Nucleus accumbens (tissue), 56 donors: ENCODE measurements at places on chromosomes 12 and 14.

GRCh38 chr14:39393289-39393688 lies 38.9 kb downstream of the FBXO33 start:
- no peak for DNase-seq

DNA sequence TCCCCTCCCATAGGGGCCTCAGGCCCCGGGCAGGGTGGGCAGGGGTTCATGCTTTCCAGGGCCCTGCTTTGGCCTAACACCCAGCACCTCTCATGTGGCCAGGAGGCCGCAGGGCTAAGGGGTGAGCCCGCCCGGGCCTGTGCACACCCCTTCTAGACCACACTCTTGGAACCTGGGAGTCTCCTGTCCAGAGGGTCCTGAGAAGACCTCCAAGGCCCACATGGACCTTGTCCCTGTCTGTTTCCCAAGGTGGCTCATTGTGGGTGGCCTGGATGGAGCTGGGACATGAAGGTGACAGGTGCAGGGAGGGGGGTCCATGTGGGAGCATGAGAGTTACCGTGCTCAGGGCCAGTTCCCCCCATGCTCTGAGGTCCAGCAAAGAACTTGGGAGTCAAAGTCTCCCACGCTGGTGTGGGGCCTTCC lies 11.6 kb downstream of the DLK1 start:
- no peak for DNase-seq

DNA sequence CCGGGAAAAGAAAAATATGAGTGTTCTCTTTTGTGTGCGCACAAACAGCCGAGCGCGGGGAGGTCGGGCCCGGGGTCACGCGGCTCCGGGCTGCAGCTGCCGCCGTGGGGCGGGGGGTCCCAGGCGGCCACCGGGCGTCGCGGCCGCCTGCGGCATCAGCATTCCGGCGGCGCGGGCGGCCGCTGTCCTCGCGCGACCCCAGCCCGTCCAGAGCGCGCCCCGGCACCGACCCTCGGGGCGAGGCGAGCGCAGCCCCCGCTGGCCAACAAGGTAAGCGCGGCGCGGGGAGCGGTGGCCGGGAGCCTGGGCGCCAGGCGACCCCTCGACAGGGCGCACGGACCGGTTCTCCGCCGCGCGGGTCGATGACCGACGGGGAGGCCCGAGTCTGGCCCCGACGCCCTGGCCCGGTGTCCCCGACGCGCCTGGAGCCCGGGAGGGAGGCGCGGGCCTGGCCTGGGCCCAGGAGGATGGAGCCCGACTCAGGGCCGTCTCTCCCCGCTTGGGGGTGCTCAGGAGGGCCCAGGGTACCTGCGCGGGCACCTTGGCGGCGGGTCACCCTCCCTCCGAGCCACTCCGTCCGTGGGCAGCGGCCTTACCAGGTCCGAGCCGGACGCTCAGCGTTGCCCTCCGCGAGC lies 103.9 kb upstream of the DIO3 start:
- DNase-seq = no peak

DNA sequence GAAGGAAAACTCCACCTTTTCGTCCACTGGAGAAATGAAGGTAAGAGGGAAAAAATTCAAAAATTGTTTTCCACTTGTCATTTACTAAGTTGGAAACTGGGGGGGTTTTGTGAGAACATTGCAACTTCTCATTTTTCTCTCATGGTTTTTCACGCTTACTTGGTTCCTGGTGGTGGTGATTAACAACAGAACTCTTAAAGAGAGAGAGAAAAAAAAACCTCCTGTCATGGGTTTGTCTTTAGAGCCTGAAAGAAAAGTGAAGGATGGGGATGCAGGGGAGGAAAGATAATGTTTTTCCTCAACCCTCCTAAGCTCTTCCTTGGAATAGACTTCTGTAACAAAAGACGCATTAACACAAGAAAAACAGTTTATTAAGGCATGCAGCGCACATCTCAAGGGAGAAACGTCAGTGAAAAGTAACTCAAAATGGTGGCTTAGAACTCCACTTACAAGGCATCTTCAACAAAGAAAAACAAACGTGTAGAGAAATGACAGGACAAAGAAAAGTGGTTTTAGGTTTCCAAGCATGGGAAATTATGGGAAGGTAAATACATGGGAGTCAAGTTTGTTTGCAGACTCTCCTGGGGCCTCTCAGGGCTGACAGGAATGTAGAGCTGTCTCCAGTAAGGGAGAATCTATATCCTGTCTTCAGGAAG lies 81.9 kb upstream of the ATF7IP start:
- no peak for DNase-seq

DNA sequence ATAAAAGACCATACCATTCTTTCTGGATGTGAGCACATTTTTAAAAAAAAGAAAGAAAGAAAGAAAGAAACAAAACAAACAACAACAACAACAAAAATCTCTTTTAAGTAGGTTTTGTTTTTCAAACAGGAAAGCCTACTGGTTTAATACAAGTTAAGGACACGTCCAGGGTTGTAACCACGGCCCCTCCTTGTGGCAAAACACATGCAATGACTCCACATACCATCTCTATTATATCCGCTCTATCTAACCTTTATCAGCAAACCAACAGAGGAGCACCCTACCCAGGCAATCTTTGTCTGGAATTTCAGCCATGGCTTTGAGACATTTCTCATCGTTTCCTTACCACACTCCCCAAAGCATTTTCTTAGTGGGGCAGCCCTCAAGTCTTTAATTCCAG lies 360.5 kb upstream of the TMPO start:
- DNase-seq = no peak
